HCT116 (cell line): ENCODE measurements at places on chromosomes 7 and 10.

DNA sequence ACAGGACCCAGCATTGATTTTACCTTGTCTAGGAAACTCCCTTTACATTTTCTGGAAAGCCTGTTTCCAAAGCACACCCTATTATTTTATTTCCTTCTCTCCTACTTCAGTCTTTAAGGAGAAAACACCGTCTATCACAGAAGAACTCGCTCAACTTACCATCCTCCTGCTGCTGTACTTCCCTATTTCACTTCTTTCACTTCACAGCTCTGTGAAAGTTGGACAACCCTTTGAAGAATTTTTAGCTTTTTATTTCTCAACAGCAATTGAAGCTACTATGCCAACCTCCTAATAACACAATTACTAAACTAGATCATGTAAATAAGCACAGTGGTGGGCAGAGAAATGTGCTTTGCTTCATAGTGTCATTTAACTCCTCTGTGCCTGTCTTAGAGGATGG is 166.5 kb downstream of the TFEC start:
- H3K4me3 ChIP-seq: no peak overlapping the region
- no peak for DNase-seq
- no peaks in the 10 kb centered on the region for H3K4me1 ChIP-seq
- no peak overlapping the region for H3K27ac ChIP-seq
- no peaks in the 10 kb centered on the region for H3K27me3 ChIP-seq

DNA sequence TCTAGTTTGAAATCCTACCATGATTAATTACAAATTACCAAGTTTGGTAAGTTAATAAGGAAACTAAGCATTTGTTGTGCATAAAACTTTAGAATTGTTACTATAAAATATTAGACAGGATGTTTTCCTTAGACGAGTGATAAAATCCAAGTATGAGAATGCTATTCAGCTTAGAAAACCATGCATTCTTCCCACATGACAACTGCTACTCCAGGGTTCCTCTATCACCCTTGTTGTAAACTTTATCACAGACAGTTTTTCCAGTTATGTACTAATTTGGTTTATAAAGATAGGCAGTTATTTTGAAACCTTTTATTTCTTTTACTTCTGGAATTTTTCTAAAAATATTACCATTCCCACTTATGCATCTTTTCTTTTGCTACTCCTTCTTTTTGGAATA is 52.0 kb downstream of the SIRT1 start:
- H3K4me3 ChIP-seq: no peak overlapping the region
- no peaks in the 10 kb centered on the region for H3K4me1 ChIP-seq
- peaks cover 13% of the 10 kb centered on the region for H3K36me3 ChIP-seq
- H3K27ac ChIP-seq: no peak overlapping the region
- DNase-seq: no peak

DNA sequence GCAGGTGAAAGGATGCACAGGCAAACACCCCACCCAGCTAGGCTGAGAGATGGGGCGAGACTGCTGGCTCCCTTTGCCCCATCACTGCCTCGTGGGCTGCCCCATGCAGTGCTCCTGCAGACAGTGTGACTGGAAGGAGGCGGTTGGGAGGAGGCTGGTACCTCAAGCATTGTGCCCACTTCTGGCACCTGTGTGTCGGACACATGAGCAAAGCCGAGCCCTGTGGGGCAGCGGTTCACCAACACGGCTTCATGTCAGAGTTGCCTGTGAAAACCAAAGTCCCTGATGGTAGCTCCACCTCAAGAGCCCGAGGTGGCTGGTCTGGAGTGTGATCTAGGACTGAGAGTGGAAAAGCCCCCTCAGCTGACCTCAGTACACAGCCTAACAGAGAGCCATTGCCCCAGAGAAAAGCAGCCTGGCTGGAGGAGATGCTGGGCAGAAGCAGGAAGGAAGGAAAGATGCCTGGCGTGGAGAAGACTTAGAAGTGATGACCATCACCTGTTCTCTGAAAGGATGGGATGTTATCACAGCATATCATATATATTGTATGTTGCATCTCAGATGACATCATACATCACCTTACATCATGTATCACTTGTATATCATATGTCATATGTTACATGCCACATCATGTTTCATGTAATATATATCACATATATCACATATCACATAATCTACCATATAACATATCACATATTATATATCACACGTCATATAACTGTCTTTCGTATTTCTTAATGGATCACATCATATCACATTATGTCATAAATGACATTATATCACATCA is 75.6 kb downstream of the ADCY1 start:
- H3K4me1 ChIP-seq: no peaks in the 10 kb centered on the region
- no peaks in the 10 kb centered on the region for H3K27me3 ChIP-seq
- H3K36me3 ChIP-seq: no peaks in the 10 kb centered on the region

DNA sequence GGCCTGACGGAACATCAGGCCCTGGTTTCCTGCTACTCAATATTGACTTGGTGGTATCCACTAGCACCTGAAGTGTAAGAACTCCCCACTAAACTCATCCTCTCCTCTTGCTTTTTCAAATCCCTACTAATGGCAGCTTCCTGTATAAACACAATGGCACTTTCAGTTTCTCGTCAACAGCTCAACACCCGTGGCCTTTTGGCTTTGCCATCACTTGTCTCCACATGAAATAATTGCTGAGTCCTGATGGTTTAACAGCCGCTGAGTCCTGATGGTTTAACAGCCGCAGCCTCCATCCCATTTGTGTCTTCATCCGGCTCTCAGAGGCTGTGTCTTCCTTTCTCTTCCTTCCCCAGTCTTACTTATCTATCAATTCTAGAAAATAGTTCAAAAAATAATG is 261.4 kb upstream of the PITRM1 start:
- no peak for DNase-seq
- H3K27me3 ChIP-seq: no peaks in the 10 kb centered on the region
- no peaks in the 10 kb centered on the region for H3K36me3 ChIP-seq
- H3K4me3 ChIP-seq: no peak overlapping the region
- H3K27ac ChIP-seq: no peak overlapping the region
- H3K4me1 ChIP-seq: no peaks in the 10 kb centered on the region
